ENCODE measurements at places on chromosomes 6 and 20.

- DNase-seq, result no peak
Observed at GRCh38 chr6:47323321-47323720, 13.6 kb upstream of the TNFRSF21 start.

DNA sequence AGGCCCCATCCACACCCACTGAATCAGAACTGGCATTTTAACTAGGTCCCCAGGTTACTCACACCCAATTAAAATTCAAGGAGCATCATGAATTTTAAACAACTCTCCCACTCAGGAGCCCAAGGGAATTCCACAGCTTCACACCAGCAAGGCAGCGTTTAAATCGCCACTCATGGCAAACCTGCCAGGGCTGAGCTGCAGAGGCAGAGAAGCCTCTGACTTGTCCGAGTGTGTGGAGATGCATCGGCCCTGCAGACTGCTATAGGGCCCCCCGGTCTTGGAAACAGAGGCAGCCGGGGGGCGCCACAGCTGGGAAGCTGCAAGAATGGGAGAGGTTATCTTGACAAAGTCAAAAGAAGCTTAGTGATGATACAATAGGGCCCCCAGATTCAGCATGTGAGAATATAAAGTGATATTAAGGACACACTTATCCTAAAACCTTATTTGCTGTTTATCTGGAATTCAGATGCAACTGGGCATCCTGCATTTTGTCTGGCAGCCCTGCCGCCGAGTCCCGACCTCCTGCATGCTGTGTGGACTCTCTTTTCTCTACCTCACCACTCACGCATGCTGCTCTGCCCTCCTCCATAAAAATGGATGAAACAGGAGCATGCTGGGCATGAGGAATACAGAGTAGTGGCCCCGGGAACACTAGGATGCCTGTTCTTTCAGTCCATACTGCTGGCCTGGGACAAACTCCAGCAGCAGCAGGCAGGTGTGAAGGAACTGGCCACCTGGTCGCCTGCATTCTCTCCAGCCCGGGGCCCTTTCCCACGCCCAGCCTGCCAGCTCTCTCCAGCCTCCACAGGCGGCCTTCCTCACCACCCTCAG, 126.1 kb downstream of the PXDC1 start:
- DNase-seq, result no peak

- no peak for DNase-seq
Observed at GRCh38 chr6:74152096-74152675, 456.2 kb downstream of the CD109 start.

DNA sequence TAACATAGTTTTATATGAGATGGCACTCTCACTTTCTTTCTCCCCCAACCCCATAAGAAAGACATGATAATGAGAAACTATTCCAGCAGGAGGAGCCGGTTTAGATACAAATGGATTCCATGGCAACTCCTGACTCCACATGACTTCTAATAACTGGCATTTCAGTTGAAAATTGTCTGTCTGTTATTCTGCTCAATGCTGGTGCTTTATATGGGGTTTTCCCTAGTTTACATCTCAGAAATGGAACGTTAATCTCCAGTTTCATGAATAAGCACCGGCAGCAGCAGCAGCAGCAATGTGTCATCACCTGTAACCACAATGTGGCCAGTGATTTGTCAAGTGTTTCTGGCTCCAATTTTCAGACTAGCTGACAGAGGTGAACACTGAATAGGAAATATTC, 8.0 kb upstream of the SIM1 start:
- DNase-seq, result no peak

DNA sequence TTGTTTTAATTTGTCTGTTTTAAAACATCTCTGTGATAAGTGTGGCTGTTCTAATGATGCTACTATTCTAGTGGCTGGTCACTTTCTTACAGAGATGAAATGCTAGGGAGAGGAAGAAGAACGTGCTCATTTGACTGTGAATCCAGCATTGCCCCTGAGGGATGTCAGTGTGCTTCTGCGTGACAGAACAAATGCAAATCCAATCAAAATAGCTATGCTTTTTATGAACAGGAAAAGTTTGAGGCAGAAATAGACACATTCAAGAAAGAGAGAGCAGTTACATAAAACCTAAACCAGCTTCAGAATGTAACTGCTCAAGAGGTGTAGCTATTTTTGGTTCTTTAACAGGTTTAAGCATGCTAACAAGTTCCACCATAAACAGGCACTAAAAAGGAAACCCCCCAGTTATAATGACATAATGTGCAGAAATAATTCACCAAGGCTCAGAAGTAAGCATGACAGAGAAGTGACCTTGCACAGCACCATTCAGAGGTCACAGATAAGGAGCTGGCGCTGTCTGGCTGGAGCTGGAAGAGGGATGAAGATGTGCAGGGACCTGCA, 385.3 kb downstream of the EPM2A start:
- DNase-seq, result no peak

GRCh38 chr6:88454658-88455057, 288.5 kb upstream of the CNR1 start:
- no peak for DNase-seq

- no peak for DNase-seq
Observed at GRCh38 chr20:6828794-6829423, 61.4 kb downstream of the BMP2 start.

GRCh38 chr6:43990627-43991619, 136.3 kb downstream of the MRPL14 start:
- no peak for DNase-seq

DNA sequence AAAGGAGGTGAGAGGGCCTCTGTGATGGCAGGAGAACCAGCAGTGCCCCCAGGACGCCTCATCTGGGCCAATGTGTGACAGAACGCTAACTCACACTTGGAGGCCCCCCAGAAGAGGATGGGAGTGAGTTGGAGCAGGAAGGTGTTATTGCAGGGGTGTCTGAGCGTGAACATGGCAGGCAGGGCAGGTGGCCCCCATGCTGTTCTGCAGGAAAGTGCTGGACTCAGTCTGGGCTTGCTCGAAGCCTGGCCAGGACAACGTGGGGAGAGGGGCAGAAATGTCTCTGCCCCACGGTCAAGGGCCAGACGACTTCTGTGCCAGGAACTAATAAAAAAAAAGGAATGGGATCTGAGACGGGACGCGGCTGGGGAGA, 931 bp upstream of the EBF4 start:
- no peak for DNase-seq
